ENCODE measurements at places on chromosomes 4 and X. TPM values are rescaled to one million over a fixed set of nuclear protein-coding genes. Genes with fewer than 3 reads are reported as not detected.

SYNPO2 gene
- total RNA-seq, result 29.0 TPM

CRMP1 gene
- 17.0 TPM for total RNA-seq

ITM2A gene
- 83.7 TPM for total RNA-seq

ART3 gene
- total RNA-seq, result 13.8 TPM

TAF7L gene
- total RNA-seq, result 0.18 TPM

ADH4 gene
- 1.1 TPM for total RNA-seq

ZBTB49 gene
- total RNA-seq, result 5.5 TPM

MTNR1A gene
- 2.0 TPM for total RNA-seq

ASMT gene
- not detected for total RNA-seq

TRIM2 gene
- total RNA-seq, result 113 TPM

DRD5 gene
- total RNA-seq, result 1.2 TPM

ZXDA gene
- 12.7 TPM for total RNA-seq

RASL11B gene
- 33.7 TPM for total RNA-seq

SPRY1 gene
- 99.9 TPM for total RNA-seq

SRPX gene
- total RNA-seq, result 22.0 TPM

DGAT2L6 gene
- 0.29 TPM for total RNA-seq
